ENCODE measurements at places on chromosomes 7 and 10.

GRCh38 chr7:120404042-120404441 lies 131.1 kb downstream of the KCND2 start:
- no peak for DNase-seq

DNA sequence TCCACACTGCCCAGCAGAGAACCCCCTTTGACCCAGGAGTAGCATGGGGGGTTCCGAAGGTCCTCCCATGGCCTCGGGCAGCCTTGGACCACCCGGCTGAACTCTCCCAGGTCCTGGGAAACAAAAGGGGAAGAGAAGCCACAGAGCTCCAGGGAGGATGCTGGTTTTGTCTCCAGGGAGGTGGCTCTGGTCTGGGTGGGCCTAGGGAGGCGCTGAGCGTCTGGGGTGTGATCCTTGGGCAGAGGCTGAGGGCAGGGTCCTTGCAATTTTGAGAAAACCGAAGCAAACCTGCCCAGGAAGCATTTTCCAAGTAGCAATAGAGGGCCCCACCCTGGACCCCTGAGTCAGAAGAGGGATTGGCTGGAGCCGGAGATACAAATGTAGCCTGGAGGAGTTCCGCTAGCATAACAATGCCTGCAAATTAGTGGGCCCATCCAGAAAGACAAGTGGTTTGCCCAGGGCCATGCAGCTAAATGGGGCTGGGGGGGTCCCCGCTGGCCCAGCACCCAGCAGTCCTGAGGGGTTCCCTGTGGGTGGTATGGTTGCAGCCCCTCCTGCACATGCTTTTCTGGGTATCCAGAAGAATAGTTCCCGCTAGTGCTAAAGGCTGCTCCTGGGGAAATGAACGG lies 2.0 kb downstream of the UTF1 start:
- DNase-seq: no peak

DNA sequence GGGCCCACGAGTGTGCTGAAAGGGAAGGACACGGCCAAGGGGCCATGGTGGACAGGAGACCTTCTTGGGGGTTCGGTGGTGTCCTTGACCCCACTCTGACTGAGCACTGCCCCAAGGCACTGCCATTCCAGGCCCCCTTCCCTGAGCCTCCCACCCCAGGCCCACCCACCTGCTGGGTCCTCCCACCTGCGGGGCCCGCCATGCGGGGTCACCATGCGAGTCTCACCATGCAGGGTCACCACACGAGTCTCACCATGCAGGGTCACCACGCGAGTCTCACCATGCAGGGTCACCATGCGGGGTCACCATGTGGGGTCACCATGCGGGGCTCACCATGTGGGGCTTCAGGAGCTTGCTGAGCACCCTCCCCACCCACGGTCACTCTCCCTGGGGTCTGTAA lies 76.3 kb downstream of the LHPP start:
- no peak for DNase-seq

DNA sequence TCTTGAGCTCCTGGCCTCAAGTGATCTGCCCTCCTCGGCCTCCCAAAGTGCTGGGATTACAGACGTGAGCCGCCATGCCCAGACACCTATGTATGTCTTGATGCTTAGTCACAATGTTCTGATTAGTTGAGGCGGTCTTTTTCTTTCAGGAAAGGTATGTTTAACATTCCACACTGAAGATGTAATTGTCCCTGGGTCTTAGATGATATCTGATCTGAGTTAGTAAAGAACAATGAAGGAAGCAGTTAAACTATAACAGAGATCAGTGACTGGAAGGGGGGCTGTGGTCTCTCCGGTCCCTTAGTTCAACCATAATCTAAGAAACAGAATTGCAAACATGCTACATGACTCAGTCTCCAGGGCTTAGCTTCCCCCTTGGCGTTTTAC lies 31.5 kb upstream of the SH2D4B start:
- no peak for DNase-seq

GRCh38 chr7:136869001-136869961 lies 829 bp downstream of the CHRM2 start:
- DNase-seq: peak; percentile 63

- no peak for DNase-seq
These were observed 28.0 kb downstream of the MINPP1 start for GRCh38 chr10:87532696-87533095.

- DNase-seq: peak; percentile 86
These were observed at the start of gene NPTX2 for GRCh38 chr7:98617051-98617959. NPTX2 (plus strand) TSS chr7:98617285; CDS start chr7:98617462, 177 bp downstream.

DNA sequence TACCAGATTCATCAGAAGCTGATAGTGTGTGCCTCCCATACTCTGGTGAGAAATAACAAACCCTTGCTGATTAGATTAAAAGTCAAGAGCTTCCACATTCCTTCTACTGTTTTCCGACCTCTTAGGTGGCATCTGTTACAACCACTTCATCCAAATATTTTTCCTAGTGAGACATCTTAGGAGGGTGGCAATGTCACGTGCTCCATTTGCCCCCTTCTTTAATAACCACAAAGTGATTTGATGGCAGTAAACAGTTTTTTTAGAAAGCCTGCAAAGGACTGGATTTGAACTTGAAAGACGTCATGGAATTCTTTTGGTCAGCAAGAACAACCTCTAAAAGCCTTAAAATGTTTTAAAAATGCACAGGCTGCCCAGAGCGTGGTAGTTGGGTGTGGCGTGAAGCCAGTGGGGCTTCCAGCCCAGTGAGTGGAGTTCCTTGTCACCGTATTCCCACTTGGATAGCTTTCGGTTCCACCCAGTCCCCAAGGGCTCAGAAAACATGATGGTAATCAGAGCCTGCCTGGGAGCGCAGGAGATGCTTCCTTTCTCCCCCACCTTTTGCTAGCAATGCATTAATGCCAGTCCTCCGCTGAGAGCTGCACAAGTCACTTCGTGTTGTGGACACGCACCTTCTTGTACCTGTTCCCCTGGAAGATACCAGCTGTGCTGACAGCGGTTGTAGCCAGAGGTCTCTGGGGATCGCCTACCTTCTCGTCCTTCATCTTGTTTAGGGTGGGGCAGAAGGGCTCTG lies 256.4 kb downstream of the KIAA1217 start:
- no peak for DNase-seq

- DNase-seq: no peak
These were observed 27.8 kb downstream of the HSPB1 start for GRCh38 chr7:76330261-76330660.

GRCh38 chr10:44745920-44746319 lies 165.2 kb upstream of the TMEM72 start:
- no peak for DNase-seq

DNA sequence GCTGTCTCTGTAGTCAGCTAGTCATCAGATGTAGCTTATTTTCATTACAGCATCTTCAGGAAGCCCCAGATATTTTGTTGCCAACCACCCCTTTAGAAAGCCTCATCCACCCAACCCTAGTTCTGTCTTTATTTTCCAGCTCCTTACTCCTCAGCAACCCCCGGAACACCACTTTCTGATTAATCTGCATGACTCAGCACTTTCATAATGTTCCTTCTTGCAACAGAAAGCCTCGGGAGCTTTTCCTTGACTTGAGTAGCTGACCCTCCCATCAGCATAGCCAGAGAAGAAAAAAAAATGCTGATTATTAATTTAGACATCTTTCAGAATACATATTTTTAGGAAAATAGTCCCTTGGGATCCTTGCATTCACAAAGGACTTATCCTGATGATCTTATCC lies 244.0 kb upstream of the CXCL12 start:
- DNase-seq: no peak

GRCh38 chr7:24830440-24831050 lies 73.3 kb upstream of the GSDME start:
- DNase-seq: no peak

DNA sequence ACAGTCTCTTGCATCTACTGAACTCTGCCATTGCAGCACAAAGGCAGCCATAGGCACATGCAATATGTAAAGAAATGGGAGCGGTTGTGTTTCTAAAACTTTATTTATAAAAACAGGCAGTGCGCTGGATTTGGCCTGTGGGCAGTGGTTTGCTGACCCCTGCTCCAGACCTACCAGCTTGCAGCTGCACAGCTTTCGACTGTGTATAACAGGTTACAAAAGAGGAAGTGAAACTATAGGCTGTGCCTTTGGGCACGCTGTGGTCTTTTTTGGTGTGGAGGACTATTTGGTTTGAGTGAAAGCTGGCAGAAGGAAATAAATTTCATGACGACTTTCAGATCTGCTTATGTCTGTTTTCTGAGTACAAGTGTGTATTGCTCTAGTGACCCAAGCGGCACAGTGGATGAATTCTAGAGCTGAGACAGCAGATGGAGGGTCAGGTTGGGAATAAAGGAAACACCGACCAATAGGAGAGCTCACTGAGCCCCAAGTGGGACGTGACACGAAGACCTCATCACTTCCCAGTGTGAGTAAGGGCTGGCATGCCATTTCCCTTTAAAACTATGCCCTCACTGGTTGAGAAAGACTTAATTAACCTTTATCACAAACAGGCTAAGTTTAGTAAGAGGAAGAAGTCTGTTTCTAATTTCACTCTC lies 152.7 kb downstream of the ANK3 start:
- no peak for DNase-seq

DNA sequence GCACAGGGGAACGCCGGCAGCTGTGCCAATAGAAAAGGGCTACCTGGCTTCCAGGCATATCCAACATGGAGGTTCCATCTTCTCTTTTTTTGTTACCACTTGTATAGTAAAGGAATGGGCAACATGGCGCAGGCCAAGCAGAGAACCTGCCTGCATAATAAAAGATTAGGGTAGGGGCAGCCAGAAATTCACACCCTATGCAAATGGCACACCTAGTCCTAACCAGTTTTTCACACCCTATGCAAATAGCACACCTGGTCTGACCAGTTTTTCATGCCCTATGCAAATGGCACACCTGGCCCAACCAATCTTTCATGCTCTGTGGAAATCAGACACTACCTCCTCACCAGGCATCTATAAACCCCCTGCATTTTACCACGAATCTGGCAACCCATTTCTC lies 369.5 kb downstream of the IPMK start:
- DNase-seq: no peak

DNA sequence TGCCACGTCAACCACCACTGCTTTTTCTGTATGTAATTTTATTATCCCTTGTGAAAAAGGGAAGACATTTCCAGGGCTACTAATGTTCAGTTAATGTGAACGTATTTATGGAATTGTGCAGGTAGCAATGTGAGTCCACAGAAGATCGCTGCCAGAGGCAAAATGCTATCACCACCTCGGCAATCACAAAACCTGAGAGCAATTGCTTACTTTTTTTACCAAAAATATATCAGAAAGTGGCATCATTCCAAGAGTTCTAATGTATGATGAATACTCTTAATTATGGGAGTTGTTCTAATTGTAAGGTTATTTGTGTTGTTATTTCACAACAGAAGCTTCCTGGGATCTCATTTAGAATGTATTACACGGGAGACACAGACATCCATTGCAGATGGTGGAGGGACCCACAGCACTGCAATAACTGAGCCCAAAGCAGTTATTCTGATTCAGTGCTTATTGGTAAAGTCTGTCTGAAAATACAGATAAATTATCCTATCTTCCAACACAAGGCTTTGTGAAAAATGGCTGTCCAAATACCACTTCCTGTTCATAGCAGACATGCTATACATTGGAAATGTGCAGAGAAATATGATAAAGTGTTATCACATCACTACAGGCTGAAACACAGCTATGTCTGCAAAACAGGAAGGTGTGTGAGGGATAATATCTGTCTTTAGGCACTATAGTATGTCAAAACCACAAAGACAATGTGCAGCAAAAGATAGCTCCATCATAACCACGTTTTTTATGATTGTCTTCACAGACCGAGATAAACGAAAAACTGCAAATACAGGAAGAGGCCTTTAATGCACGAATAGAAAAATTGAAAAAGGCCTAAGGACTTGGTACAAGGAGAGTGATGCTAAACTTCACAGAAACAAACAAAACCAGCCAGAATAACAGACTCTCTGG lies 102.7 kb downstream of the CABCOCO1 start:
- DNase-seq: no peak

- DNase-seq: no peak
These were observed 128.7 kb upstream of the CXCL12 start for GRCh38 chr10:44513591-44513990.

GRCh38 chr10:123393170-123393569 lies 239.0 kb downstream of the BUB3 start:
- DNase-seq: no peak

DNA sequence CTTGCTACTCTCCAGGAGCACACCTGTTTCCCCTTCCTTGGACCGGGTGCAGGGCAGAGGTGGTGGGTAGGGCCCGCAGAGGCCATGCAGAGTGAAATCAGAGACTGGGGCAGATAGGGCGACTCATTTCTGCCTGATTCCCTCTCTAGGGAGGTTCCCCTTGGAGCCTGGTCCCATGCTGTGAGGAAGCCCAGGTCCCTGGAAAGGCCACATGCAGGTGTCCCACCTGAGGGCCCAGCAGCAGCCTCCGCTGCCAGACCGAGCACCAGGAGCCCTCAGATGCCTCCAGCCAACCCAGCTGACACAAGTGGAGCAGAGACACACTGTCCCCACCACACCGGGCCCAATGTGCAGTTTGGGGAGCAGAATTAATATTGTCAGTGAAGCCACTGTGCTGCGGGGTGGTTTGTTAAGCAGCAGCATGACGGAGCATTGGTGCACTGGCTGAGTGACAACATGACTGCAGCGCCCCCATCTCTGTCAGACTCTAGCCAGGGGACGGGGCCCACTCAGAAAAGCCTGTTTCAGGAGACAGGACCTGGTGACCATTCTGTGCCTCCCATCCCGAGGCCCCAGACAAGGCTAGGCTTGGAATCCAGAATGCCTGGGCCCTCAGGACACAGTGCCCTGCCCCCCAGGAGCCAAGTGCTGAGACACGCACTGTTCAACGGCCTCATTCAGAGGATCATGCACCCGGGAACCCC lies 30.4 kb upstream of the RET start:
- peak; percentile 58 for DNase-seq

- DNase-seq: peak; percentile 36
These were observed 605.3 kb upstream of the FOXK1 start for GRCh38 chr7:4076701-4077294.

DNA sequence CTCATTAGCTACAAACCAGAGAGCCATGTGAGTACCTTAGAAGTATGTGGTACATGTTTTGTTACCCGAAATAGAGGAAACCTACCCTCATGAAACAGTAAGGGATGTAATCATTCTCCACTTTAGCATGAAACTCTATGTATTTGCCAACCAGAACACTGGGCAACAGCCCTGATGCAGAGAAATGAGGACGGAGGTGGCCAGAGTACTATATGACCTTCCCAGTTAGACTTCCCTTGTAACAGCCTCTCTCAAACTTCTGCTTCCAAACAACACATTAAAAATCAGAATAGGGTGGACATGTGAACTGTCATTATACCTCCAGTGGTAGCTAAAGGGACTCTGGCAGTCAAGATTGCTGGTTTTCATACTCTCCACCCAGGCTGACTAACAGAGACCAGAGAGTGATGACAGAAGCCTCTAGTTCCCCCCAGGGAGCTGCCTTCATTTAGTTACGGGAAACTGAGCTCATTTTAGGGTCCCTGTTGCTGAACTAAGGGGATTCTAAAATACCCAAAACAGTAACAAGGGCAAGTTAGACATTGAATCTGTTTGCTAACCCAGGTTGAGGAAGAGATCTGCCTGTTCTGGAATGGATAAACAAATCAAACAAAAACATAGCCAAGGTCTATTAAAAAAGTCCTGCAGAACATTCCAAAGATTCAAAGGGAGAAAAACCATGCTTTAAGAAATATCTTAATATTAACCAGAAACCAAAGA lies 83.1 kb downstream of the VPS41 start:
- DNase-seq: no peak
